ENCODE measurements at places on chromosomes 5 and 9.

GRCh38 chr9:113987526-113987925 lies 90.6 kb downstream of the AMBP start:
- H3K36me3 ChIP-seq = no peaks in the 10 kb centered on the region
- H3K4me1 ChIP-seq = no peaks in the 10 kb centered on the region
- no peak for DNase-seq
- H3K27me3 ChIP-seq = no peaks in the 10 kb centered on the region
- H3K4me3 ChIP-seq = no peak overlapping the region
- no peak overlapping the region for H3K27ac ChIP-seq

DNA sequence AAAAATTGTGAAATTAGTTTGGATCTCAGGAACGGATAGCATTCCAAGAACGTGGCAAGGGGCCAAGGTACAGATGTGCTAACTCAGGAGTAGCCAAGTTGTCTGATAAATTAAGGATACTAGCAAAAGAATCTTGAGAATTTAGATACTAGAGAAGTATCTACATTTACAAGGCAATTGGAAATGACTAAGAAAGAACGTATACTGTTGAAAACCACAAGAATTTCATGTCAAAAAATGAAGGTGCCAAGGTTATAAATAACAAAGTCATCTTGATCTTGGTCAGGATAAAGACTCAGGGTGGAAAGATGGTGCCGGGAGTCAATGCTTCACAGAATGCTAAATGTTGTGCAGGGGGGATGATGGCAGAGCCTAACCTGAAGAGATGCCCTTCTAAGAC lies 19.2 kb downstream of the CAPSL start:
- H3K4me1 ChIP-seq = no peaks in the 10 kb centered on the region
- no peak for DNase-seq
- H3K36me3 ChIP-seq = no peaks in the 10 kb centered on the region
- no peaks in the 10 kb centered on the region for H3K27me3 ChIP-seq

DNA sequence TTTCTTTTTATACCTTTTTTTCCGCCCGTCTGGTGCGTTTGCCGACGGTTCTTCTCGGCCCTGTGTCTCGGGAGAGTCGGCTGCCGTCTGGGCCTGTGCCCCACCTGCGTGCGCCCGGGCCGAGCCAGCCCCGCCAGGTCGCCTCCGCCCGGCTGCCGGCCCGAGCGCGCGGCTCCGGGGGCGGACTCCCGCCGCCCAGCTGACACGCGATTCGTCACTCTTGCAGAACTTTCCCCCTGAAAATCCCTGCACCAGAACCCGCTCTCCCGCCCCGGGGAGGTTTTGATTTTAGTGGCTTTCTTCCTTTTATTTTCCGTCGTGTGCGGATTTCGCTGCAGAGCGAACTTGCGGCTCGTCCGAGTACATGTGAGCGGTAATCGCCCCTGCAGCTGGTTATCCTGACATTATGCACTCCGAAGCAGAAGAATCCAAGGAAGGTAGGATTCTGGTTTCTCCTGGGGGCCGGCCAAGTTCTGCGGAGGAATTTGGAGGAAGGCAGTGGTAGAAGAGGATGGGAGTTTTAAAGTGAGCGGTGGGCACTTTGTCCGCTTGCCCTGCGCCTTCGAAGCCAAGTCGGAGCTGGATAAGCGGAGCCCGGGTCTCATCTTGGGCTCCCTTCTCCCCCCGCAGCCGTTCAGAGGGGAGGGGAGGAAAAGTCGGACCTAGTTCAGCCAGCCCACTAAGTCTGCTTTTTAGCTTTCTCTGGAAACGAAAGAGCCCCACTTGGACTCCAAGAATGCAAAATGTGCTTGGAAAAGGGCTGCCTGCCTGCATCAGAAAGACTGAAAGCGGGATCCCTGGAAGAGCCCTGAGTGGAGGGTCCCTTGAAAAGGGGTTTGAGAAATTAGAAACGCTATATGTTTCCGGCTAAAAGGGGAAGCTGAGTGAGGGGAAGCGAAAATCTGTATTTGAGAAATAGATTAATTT lies at the start of gene TNFAIP8:
Gene TNFAIP8, plus strand, starts transcription at position 335 of the 927 bp plus-strand sequence. Its CDS starts 72 bp downstream, at position 407.
- peaks cover 30% of the 10 kb centered on the region for H3K4me1 ChIP-seq
- no peak within 1 kb of the TSS for H3K4me3 ChIP-seq
- H3K36me3 ChIP-seq = peaks cover 7% of the 10 kb centered on the region
- H3K27ac ChIP-seq = no peak within 1 kb of the TSS
- no peaks in the 10 kb centered on the region for H3K27me3 ChIP-seq
- DNase-seq = no peak

GRCh38 chr5:32712481-32713360 lies 1.6 kb downstream of the NPR3 start:
- H3K36me3 ChIP-seq = no peaks in the 10 kb centered on the region
- no peaks in the 10 kb centered on the region for H3K27me3 ChIP-seq
- no peak for DNase-seq
- no peak overlapping the region for H3K4me3 ChIP-seq

- no peak overlapping the region for H3K4me3 ChIP-seq
- H3K36me3 ChIP-seq = peaks cover 16% of the 10 kb centered on the region
- no peak for DNase-seq
- H3K4me1 ChIP-seq = 0 out of 2 replicates have a peak, but pooled peaks cover 4% of the 10 kb centered on the region
- no peak overlapping the region for H3K27ac ChIP-seq
Observed at GRCh38 chr9:120446671-120447070, 133.3 kb downstream of the CDK5RAP2 start.

- H3K4me3 ChIP-seq = no peak overlapping the region
- H3K4me1 ChIP-seq = no peaks in the 10 kb centered on the region
Observed at GRCh38 chr5:54302267-54302687, 8.1 kb downstream of the ARL15 start.

GRCh38 chr9:8855046-8855445 lies 1055.5 kb upstream of the DMAC1 start:
- H3K36me3 ChIP-seq = no peaks in the 10 kb centered on the region
- H3K4me3 ChIP-seq = no peak overlapping the region
- no peak overlapping the region for H3K27ac ChIP-seq
- no peaks in the 10 kb centered on the region for H3K27me3 ChIP-seq

- no peak overlapping the region for H3K4me3 ChIP-seq
- H3K36me3 ChIP-seq = no peaks in the 10 kb centered on the region
- no peak for DNase-seq
- H3K4me1 ChIP-seq = no peaks in the 10 kb centered on the region
- H3K27ac ChIP-seq = no peak overlapping the region
Observed at GRCh38 chr9:36725777-36726356, 153.2 kb downstream of the MELK start.

GRCh38 chr5:84585218-84585617 lies 200.5 kb upstream of the EDIL3 start:
- H3K4me3 ChIP-seq = no peak overlapping the region
- no peaks in the 10 kb centered on the region for H3K27me3 ChIP-seq
- H3K36me3 ChIP-seq = no peaks in the 10 kb centered on the region
- H3K4me1 ChIP-seq = no peaks in the 10 kb centered on the region
- DNase-seq = no peak

DNA sequence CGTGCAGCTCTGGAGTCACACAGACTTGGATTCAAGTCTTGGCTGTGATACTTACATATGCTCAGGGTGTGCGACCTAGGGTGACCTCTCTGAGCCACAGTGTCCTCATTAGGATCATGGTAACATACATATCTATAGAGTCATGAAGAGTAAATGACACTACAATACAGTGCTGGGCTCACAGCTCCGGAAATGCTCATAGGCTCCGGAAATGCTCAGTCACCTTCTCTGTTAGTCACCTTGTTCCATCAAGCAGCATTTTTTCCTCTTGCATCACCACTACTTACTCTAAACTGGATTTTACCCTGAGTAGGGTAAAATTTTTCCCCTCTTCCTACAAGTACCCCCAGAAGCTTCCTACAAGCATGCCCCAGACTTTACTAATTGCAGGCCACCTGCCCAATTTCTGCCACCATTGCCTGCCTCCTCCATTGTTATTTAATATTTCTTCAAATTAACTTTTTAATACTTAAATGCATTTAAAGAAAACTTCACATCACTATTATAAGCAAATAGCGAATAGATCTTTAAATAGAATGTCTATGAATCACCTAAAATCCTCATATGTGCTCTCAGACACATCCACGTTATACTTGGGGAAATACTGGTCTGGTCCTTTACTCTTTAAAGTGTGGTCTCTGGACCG lies 147.6 kb upstream of the SPRY4 start:
- no peaks in the 10 kb centered on the region for H3K27me3 ChIP-seq
- DNase-seq = no peak
- no peaks in the 10 kb centered on the region for H3K4me1 ChIP-seq
- H3K36me3 ChIP-seq = no peaks in the 10 kb centered on the region

DNA sequence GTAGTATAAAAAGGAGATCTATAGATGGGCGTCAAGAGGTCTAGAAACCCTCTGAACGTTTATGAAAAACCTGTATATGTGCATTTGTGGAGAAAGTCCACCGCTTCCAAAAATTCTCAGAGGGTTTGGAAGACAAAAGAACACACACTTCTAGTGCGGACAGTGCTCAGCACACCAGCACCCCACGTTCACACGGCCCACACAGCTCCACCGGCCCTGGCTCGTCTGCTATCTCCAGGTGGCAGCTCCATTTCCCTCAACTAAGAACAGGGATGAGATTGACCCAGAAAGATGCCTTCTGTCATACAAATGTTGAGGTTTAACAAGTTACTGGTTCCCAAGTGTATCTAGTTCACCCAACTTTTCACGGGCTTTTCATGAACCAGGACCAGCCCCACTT lies 255.1 kb downstream of the NR2F1-AS1 start:
- no peak for DNase-seq
- no peaks in the 10 kb centered on the region for H3K27me3 ChIP-seq
- no peak overlapping the region for H3K27ac ChIP-seq

- DNase-seq = no peak
- H3K27ac ChIP-seq = no peak overlapping the region
- H3K36me3 ChIP-seq = no peaks in the 10 kb centered on the region
- H3K4me3 ChIP-seq = no peak overlapping the region
- H3K27me3 ChIP-seq = no peaks in the 10 kb centered on the region
Observed at GRCh38 chr9:92353051-92353450, 27.3 kb downstream of the CENPP start.

GRCh38 chr9:88046542-88046941 lies 72.2 kb upstream of the CDK20 start:
- DNase-seq = no peak
- H3K4me3 ChIP-seq = no peak overlapping the region
- H3K36me3 ChIP-seq = no peaks in the 10 kb centered on the region
- H3K27me3 ChIP-seq = no peaks in the 10 kb centered on the region
- no peaks in the 10 kb centered on the region for H3K4me1 ChIP-seq

DNA sequence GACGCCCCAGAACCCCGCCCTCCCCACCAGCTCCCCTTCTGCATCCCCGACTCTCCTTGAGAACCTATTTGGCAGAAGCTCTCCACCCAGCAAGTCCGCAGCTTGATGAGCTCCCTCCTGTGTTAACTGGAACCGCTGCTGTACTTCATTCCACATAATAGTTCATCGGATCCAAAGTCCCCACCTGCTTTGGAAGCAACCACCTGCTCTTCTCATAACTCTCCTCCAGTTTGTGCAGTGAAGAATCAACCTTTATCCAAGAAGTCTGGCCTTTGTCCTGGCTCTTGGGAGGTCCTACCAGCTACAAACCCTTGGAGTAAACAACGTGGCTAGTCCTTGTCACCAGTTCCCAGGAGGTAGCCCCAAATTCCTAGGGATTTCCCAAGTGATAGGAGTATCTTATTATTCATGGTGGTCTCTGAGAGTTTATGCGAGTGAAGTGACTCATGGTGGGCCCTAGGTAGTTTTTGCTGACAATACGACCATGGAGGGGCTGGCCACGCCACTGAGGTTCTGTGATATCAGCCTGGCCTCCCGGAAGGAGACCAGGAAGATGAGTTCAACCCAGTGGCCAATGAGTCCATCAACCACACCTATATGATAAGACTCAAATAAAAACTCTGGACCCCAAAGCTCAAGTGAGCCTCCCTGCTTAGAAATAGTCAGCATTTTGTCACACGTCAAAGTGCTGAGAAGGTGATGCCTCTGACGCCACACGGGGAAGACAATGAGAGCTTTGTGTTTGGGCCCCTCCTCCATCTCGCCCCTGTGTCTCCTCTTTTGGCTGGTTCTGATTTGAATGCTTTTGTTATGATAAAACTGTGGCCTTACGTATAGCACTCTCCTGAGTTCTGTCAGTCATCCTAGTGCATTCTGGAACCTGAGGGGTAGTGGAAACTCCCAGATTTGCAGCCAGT lies 3.6 kb upstream of the IL4 start:
- no peaks in the 10 kb centered on the region for H3K27me3 ChIP-seq
- H3K27ac ChIP-seq = no peak overlapping the region
- no peak for DNase-seq
- H3K4me3 ChIP-seq = no peak overlapping the region

DNA sequence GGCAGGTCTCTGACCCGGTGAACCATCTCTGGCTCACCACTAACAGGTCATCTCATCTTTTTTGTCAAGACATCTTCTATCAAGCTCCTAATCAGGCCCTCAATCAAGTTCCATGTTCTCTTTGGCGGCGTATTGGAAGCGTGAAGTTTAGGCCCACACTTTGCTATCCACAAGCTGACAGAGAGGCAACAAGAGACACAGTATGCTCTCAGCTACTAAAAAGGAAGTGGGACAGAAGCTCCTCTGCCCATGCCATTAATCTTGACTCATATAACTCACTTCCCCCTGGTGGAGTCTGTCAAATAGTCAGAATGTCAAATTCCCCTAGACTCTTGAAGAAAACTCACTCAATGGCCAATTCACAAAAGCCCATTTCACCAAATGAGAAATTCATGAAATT lies 77.6 kb upstream of the TMC1 start:
- no peaks in the 10 kb centered on the region for H3K27me3 ChIP-seq
- DNase-seq = no peak
- no peaks in the 10 kb centered on the region for H3K36me3 ChIP-seq
- H3K27ac ChIP-seq = no peak overlapping the region
- no peak overlapping the region for H3K4me3 ChIP-seq

GRCh38 chr5:172163346-172163745 lies 24.7 kb downstream of the STK10 start:
- H3K4me3 ChIP-seq = no peak overlapping the region
- H3K27ac ChIP-seq = no peak overlapping the region
- H3K27me3 ChIP-seq = no peaks in the 10 kb centered on the region
- no peaks in the 10 kb centered on the region for H3K36me3 ChIP-seq
- DNase-seq = no peak

- no peaks in the 10 kb centered on the region for H3K36me3 ChIP-seq
- peaks cover 23% of the 10 kb centered on the region for H3K4me1 ChIP-seq
- no peak overlapping the region for H3K4me3 ChIP-seq
Observed at GRCh38 chr9:137160716-137161557, 8.9 kb downstream of the LRRC26 start.
